Articular chondrocyte of knee joint (primary cell): ENCODE measurements at places on chromosomes 6 and 20. TPM values are rescaled to one million over a fixed set of nuclear protein-coding genes. Genes with fewer than 3 reads are reported as not detected.

Gene VGLL2
- not detected in 2 replicates for total RNA-seq

Gene UNC5CL
- total RNA-seq = 0.11 and 0.26 TPM in 2 replicates

Gene DNAH8
- total RNA-seq = under 0.01 TPM in 2 replicates

Gene DSP
- total RNA-seq = 1.3 and 4.6 TPM in 2 replicates

Gene PAX1
- not detected in 2 replicates for total RNA-seq

Gene SNX5
- 157 and 165 TPM in 2 replicates for total RNA-seq

Gene SLA2
- total RNA-seq = under 0.01 TPM in 1 of 2 replicates, not detected in the other

Gene FAM209A
- not detected in 2 replicates for total RNA-seq

Gene CST4
- total RNA-seq = not detected in 2 replicates

Gene PHACTR3
- not detected in 2 replicates for total RNA-seq

Gene OR12D3
- total RNA-seq = not detected in 2 replicates

Gene SRMS
- total RNA-seq = not detected in 2 replicates

Gene RHAG
- not detected in 2 replicates for total RNA-seq

Gene BPIFB1
- total RNA-seq = not detected in 2 replicates

Gene MAS1
- total RNA-seq = not detected in 2 replicates

Gene ATP9A
- total RNA-seq = 25.0 and 26.3 TPM in 2 replicates

Gene ZSWIM1
- 8.4 and 9.6 TPM in 2 replicates for total RNA-seq

Gene QKI
- total RNA-seq = 191 and 196 TPM in 2 replicates

Gene CARMIL1
- total RNA-seq = 25.5 and 26.3 TPM in 2 replicates

Gene LAMA2
- total RNA-seq = 30.3 and 33.5 TPM in 2 replicates

Gene FERMT1
- total RNA-seq = 3.9 and 5.1 TPM in 2 replicates

Gene TREM1
- 0.13 and 0.65 TPM in 2 replicates for total RNA-seq

Gene RAB22A
- total RNA-seq = 35.1 and 35.4 TPM in 2 replicates

Gene HMGN3
- total RNA-seq = 29.1 and 29.9 TPM in 2 replicates

Gene ANGPT4
- under 0.01 TPM in 1 of 2 replicates, not detected in the other for total RNA-seq

Gene ZC3H12D
- total RNA-seq = 0.65 and 1.3 TPM in 2 replicates

Gene MOG
- under 0.01 TPM in 1 of 2 replicates, not detected in the other for total RNA-seq

Gene PNPLA1
- 0.22 TPM in 1 of 2 replicates, not detected in the other for total RNA-seq

Gene PARD6B
- 0.52 and 0.97 TPM in 2 replicates for total RNA-seq

Gene PKIB
- 0.13 and 0.97 TPM in 2 replicates for total RNA-seq
